ENCODE measurements at places on chromosomes 3 and 15.

DNA sequence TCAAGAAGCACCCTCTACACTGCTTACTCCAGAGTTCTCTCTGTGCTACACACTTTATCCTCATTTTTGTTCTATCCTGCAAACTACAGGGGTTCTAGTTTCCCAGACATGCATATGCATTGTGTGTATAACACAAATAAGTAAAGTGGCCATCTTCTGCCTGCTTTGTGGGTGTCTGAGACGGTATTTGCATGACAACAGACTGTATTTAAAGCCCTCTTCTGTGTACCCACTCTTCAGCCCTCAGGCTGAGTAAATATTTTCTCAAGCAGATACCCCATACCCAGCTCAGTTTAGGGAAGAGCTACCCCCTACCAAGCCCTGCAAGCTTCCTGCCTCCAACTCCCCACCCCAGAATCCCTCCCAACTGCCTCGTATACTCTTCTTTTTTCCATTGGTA is 31.7 kb downstream of the SYNPR start:
- DNase-seq = no peak

DNA sequence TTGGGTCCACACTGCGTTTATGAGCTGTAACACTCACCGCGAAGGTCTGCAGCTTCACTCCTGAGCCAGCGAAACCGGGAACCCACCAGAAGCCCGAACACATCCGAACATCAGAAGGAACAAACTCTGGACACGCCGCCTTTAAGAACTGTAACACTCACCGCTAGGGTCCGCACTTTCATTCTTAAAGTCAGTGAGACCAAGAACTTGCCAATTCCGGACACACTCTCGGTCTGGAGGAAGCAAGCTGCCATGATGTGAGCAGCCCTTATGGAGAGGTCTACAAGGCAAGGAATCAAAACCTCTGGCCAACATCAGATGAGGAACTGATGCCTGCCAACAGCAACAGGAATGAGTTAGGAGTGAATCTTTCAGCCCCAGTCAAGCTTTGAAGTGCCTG is 62.9 kb downstream of the SLC28A2 start:
- no peak for DNase-seq

GRCh38 chr3:85355572-85355971 is 396.8 kb downstream of the CADM2 start:
- no peak for DNase-seq

DNA sequence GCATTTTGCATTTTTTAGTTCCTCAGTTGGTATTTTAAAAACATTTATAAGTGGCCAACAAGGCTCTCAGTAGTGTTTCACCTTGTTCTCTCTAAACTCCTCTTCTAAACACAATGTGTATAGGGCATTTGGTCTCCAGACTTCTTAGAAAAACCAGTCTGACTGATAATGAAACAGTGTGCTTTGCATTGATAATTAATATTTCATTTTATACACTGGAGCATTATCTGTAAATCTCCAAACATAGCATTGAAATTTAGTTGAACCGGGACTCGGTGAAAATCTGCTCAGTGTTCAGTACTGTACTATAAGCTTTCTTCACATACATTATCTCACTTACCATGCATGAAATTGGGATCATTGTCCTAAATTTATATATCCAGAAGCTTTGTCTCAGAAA is 53.6 kb downstream of the SETD5 start:
- no peak for DNase-seq

DNA sequence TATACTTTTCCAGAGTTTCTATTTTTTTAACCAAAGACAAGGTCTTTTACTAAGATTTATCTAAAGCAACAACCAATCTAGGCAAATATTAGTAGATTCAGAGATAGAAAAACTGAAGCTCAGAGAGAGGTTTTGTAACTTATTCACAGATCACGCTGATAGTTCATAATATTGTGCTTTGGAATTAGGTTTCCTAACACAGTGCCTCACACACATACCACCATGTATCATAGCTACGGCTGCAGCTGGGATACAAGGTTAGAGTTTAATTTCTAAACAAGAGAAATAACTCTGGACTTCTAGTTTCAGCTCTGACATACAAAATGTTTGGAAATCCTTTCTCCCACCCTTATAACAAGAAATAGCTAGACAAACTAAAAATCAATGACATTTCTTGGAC is 565.7 kb downstream of the PYDC2 start:
- no peak for DNase-seq

- DNase-seq = no peak
Observed at GRCh38 chr3:77190374-77190773, 150.5 kb downstream of the ROBO2 start.

GRCh38 chr3:6416049-6416661 is 444.8 kb upstream of the GRM7 start:
- no peak for DNase-seq

DNA sequence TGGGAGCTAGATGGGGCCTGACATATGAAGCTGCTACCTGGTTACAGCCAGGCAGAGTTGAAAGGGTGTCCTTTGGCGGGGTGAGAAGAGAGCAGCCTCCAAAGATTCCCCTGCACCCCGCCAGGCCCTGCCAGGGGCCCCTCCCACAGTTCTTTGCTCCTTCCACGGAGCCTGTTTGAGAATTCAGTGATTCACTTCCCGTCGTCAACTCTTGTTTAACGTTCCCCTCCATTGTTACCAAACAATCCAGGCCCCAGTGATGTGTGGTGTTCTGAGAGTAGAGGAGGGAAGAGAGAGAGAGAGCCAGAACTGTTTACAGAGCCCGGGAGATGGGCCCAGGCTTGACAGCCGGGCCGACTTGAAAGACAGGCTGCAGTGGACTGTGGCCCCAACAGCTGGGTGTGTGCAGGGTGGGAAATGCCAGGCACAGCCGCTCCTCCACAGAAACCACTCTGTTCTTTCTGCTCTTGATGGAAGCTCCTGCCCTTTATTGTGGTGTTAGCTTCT is 81.5 kb downstream of the SMAD3 start:
- DNase-seq = no peak

GRCh38 chr3:194035406-194036138 is 100.4 kb upstream of the HES1 start:
- DNase-seq = no peak

All from esophagus squamous epithelium (tissue), 5 donors.